ENCODE measurements at places on chromosomes 2 and 18.

DNA sequence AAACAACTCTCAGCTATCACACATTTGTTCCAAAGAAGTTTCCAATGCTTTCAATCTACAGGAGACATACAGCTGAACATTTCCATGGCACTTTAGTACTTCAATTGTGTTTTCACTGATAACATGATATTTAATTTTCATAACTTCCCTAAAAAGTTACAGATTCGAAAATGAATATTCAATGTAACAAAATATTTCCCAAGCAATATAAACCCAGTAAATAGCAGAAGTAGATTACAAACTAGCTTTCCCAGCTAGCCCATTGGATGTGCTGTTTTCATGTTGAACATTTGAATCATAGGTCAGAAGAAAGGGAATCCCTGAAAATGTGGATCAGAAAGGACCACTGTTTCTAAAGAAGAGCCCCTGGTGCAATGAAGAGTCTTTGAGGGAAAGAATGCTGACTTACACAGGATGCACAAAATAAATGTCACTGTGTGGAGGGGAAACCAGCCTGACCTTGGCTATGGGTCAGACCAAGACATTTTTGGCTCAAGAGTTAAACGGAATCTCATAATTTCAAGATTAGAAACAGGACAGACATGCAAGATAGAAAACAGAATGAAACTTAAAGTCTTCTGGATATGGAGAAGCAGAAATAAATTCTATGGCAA lies 22.5 kb downstream of the CYTIP start:
- no peak for DNase-seq
- H3K4me1 ChIP-seq, result no peaks in the 10 kb centered on the region
- H3K27me3 ChIP-seq, result no peaks in the 10 kb centered on the region
- H3K4me3 ChIP-seq, result no peak overlapping the region
- H3K27ac ChIP-seq, result no peak overlapping the region

DNA sequence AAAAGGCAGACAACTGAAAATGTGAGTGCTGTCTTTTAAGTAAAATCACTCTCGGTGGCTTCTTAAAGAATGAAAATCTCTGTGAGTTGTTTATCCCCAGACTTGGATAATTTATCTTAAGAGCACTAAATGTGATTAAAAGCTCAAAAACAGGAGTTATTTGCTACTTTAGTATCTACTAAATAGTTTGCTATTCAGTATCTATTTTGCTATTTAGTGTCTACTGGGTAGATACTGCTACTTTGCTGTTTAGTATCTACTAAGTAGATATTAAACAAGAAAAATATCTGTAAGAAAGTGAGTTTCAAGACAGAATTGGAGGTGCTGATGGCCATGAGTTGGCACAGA lies 1.4 kb upstream of the KCNG3 start:
- DNase-seq, result no peak
- H3K4me1 ChIP-seq, result no peaks in the 10 kb centered on the region
- H3K27me3 ChIP-seq, result no peaks in the 10 kb centered on the region

DNA sequence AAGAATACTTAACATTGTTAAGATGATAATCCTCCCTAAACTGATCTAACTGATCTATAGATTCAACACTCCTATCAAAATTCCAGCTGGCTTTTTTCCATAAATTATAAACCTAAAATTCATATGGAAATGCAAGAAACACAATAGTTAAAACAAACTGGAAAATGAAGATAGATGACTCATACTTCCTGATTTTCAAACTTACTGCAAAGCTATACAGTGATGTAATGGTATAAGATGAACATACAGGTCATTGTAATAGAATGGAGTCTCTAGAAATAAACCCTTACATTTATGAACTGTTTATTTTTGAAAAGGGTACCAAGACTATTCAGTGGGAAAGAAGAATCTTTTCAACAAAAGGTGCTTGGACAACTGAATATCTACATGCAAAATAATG lies 32.3 kb downstream of the UBXN4 start:
- H3K4me1 ChIP-seq, result no peaks in the 10 kb centered on the region
- H3K36me3 ChIP-seq, result peaks cover 14% of the 10 kb centered on the region
- H3K4me3 ChIP-seq, result no peak overlapping the region

GRCh38 chr2:113117541-113118262 lies 9.7 kb upstream of the IL1RN start:
- H3K27me3 ChIP-seq, result no peaks in the 10 kb centered on the region
- no peaks in the 10 kb centered on the region for H3K36me3 ChIP-seq
- peak overlapping the region; percentile 63 for H3K27ac ChIP-seq
- DNase-seq, result peak; percentile 93

- H3K36me3 ChIP-seq, result no peaks in the 10 kb centered on the region
- H3K27ac ChIP-seq, result no peak overlapping the region
- DNase-seq, result no peak
- H3K27me3 ChIP-seq, result no peaks in the 10 kb centered on the region
- no peak overlapping the region for H3K4me3 ChIP-seq
These were observed 284.0 kb upstream of the HS6ST1 start for GRCh38 chr2:128602699-128603101.

All from prostate gland (tissue), 2 donors.